Adipocyte (in vitro differentiated cells): ENCODE measurements at places on chromosomes 7 and 10.

GRCh38 chr7:132942701-132943100, 139.2 kb downstream of the CHCHD3 start:
- no peak for DNase-seq

DNA sequence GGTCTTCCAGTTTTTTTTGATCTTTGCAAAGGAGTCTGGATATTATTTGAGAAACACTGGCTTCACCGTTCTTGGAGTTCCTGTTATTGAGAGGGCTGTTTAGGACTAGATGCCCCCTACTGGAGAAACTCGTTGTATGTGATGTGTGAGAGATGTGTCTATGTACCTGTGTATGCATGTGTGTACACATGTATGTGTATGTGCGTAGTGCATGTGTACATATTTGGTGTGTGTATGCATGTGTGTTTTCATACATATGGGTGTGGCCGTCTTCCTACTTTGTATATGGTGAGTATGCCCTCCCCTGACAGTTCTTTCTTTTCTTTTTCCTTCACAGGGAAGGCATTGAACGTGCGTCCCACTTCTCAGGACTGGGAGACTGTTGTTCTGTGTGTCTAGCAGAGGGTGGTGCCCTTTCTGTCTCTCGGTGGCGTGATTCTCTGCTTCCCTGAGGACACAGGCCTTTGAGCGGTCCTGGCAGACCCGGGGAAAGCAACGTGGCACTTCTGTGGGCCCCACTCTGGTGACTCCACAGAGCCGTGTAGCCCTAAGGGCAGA, 3.0 kb upstream of the CALHM3 start:
- DNase-seq, result peak; percentile 85

DNA sequence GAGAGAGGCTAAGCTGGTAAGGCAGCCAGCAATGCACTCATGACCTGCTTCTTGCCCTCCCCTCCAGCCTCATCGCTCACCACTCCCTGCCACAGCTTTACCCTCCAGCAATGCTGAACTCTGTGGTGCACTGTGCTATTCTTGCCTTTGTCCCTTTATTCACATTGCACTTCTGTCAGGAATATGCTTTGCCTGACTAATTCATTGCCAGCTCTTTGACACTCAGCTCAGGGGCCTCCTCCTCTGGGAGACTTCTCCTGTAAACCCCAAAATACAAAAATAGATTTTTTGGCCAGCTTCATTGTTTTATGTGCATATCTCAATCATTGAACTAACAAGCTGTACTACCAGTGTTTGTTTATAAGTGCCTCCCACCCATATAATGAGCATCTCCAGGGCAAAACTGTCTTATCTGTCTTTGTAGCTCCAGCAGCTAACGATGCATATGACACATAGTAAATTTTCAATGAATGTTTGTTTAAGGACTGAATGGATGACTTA, 8.2 kb downstream of the CNNM1 start:
- peak; percentile 36 for DNase-seq

DNA sequence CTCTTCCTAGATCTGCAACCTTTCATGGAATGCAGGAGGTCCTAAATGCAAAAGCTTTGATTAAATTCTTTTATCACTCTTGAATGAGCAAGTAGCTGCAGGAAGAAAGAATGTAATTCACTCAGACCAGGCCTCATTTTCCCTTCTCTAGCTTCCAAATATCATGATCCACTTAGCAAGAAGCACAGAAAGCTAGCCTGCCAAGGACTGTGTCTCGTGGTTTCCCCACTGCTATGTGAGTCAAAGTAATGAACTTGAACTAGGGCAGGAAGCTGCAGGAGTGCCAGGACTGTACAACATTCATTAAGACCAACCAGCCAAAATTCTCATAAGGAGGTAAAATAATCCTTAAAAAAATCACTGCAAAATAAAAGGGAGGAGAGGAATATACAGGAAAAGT, 379.2 kb downstream of the CALN1 start:
- no peak for DNase-seq

DNA sequence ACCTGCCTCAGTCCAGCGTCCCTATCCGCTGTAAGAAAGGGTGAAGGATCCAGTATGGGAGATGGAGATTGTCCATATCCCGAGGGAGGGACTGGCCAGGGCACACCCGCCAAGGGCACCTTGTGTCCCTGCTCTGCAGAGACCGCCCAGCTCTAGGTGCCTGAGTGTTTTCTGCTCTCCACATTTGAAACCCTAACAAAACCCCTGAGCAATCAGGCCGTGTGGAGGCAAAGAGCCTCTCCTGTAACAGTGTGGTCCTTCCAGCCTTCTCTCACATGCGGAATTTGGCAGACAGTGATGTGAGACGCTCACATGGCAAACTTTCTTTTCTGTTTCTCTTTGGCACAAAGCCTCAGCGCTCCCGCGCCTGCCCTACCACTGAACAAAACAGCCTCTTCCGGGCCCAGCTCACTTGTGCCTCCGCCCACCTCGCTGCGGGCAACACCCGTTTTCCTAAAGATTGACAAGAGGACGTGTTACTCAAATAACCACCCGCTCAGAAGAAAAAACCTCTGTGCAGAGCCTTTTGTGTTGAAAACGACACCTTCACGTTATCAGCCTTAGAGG, 514.8 kb downstream of the DNAJB6 start:
- no peak for DNase-seq

- peak; percentile 93 for DNase-seq
These were observed 20.6 kb upstream of the RHOBTB1 start for GRCh38 chr10:60964257-60965235.

- peak; percentile 68 for DNase-seq
These were observed 755 bp downstream of the FAM171A1 start for GRCh38 chr10:15370212-15370855.

GRCh38 chr10:119669975-119670640, 18.9 kb downstream of the BAG3 start:
- DNase-seq, result no peak

DNA sequence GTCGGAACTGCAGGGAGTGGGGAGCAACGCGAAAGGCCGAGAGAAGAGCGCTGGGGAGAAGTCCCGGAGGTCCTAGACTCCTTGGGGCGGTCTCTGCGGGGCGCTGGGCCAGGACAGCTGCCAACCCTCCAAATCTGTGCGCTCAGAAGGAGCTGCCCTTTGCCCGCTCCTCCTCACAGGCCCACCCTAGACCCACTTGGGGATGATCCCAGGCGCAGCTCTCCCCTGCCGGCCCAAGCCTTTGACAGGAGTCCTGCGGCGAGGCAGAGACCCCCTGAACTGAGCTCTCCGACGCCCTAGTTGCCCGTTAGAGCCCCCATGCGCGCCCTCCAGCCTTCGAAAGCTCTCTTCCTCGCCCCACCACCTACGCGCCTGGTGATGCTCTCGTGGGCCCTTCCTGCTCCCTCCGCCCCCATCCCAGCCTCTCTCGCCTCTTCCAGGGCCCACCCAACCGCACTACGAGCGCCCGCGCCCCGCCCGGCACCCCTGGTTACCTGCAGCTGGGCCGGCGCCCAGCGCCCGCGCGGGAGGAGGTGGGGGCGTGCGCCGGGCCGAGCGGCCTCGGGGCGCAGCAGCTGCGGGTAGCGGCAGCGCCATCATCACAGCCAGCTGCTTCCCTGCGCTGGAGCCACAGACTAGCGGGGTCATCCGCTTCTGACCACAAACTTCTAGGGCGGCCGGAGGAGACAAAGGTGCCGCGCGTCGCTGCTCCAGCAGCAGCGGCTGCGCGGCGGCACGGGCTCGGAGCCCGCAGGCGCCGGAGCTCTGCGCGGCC, 353.4 kb downstream of the DNAJB6 start:
- DNase-seq, result no peak

GRCh38 chr10:72605122-72605521, 20.8 kb downstream of the MICU1 start:
- no peak for DNase-seq

GRCh38 chr10:68348265-68348741, 15.6 kb upstream of the PBLD start:
- peak; percentile 71 for DNase-seq

GRCh38 chr7:148863324-148863723, 20.8 kb downstream of the EZH2 start:
- no peak for DNase-seq

DNA sequence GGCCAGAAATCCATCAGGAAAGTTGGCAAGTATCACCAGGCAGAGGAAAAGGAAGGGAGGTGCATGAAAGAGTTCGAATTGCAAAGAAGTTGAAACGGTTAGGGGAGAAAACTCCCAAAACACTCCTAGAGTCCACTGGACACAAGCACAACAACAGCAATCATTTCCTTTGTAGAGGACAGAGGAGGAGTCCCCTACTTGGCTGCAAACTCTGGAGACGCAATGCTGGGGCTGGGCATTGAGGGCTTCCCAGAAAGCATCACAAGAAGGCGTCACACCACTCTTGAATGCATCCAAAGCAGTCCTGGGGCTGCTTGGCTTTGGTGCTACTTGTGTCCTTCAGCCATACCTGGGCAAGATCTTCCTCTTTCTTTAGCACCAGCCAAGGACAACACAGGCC, 18.1 kb upstream of the SLC26A4 start:
- no peak for DNase-seq

- DNase-seq, result no peak
These were observed 1.2 kb upstream of the PGAM2 start for GRCh38 chr7:44066494-44067063.

DNA sequence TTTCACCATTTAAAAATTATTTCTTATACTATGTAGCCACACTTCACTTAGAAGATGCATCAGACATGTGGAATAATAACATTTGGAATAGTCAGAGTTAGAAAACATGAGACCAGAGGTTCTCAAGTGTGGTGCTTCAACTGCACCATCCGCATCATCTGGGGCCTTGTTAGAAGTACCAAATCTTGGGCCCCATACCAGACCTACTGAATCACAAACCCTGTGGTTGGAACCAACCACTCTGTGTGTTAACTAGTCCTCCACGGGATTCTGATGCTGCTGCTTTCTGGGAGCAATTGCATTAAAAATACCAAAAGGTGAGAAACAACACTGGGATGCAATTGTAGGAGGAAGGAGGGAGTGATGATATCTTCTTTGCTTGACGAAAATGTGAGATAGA, 125.2 kb downstream of the GNAT3 start:
- no peak for DNase-seq

DNA sequence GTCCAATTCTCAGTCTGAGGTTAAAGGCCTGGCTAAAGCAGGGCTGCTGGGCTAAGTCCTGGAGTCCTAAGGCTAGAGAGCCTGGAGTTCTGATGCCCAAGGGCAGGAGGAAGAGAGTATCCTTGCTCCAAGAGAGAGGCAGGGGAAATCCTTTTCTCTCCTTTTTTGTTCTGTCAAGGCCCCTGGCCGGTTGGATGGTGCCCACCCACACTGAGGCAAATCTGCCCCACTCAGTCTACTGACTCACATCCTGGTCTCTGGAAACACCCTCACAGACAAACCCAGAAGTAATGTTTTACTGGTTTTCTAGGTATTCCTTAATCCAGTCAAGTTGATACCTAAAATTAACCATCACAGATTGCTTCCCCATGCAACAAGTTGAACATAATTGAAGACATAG, 23.0 kb downstream of the ZNF518A start:
- no peak for DNase-seq

DNA sequence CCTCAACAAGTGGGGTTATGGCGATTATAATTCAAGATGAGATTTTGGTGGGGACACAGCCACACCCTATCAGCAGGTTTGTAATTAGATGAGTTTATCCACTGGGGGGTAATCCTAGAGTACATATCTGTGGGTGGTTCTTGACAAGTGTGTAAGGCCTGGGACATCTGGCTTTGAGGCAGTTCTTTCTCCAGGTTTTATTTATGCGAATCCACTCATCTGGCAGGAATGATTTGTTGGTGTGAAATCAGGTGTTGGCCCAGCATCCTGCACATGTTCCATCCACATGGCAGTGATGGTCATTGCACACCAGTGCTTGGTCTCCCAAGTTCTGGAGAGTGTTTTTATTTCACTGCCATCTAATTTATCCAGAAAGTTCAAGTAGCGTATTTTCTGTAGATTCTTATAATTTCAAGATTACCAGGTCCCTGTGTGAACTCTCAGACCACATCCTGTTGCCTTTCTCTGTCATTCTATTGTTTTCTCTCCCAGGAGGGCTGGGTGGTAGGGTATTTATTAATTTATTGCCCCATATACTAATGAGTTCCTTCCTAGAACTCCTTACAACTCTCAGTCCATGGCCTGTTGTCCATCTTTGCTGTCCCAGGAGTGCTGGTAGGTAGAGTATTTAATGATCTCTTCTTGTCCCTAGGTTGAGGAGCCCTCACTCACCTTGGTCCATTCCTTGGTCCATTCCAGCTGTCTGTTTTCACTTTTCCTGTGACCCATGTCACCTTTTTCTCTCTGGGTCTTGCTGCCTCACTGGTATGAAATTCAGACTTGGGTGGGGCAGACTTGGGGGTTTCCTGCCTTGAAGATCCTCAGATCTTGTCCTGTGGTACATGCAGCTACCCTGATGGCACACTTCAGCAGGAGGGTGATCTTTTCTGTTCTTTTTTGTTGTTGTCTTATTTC, 10.4 kb downstream of the RALA start:
- no peak for DNase-seq

- no peak for DNase-seq
These were observed 272.2 kb downstream of the SNX13 start for GRCh38 chr7:17668122-17668521.

DNA sequence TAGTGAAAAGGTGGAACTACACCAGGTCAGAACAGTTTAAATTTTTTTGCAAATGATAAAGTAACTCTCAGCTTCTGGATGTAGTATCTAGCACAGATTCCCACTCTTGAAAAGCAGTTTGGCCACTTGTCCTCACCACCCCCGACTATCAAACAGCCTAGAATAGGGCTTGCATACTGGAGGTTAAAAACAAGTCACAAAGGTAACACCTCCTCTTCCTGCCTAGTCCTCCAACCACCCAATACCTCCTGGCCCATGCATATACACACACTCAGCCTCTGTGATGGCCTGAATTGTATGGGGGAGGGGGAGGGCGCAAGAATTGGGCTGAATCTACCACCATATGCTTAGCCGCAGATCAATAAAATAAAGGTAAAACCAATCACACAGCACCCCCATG, 5.7 kb downstream of the SKAP2 start:
- DNase-seq, result no peak

- no peak for DNase-seq
These were observed 4.8 kb upstream of the LIPA start for GRCh38 chr10:89256340-89256739.

DNA sequence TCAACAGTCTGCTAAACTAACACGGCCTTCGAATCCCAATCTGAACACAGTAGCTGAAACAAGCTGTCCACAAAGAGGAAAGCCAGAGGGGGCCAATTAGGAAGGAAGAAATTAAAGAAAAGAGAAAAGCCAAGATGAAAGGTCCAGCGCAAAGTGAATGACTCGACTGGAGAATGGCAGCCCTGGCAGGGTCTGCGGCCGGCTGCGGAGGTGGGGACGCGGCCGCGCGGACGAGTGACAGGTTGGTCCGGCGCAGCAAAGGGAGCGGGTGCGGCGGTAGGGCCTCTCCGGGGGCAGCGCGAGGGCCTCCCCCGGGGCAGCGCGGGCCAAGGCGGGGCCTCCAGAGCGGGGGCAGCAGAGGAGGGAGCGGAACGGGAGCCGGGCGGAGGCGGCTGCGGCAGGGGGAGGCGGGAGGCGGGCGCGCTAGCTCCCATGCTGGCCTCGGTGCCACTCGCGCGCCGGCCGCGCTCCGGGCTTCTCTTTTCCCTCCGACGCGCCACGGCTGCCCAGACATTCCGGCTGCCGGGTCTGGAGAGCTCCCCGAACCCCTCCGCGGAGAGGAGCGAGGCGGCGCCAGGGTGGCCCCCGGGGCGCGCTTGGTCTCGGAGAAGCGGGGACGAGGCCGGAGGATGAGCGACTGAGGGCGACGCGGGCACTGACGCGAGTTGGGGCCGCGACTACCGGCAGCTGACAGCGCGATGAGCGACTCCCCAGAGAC, at the start of gene VWC2:
TSS of gene VWC2 (plus strand) at position 421 of the 718 bp plus-strand sequence. CDS start 1,798 bp downstream, outside the sequence.
- no peak for DNase-seq
